ENCODE measurements at places on chromosomes 5 and 9.

- peak; percentile 29 for DNase-seq
These were observed 5.9 kb downstream of the TEX10 start for GRCh38 chr9:100346836-100347235.

DNA sequence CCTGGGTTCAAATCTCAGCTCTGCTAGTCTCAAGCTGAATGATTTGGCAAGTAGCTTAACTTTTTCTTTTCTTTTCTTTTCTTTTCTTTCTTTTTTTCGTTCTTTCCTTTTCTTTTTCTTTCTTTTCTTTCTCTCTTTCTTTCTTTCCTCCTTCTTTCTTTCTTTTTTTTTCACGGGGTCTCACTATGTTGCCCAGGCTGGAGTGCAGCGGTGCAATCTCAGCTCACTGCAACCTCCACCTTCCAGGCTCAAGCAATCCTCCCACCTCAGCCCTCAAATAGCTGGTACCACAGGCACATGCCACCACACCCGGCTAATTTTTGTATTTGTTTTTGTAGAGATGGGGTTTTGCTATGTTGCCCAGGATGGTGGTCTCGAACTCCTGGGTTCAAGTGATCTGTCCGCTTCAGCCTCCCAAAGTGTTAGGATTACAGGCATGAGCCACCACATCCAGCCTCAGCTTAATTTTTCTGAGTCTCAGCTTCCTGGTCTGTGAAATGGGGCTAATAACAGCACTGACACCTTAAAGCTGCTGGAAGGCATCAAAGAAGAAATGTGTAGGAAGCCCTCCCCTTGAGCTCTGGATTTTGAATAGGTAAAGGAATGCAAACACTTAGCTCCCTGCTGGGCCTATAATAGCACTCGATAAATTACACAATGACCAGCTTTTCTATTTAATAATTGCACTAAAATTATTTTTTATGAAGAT lies 17.5 kb upstream of the PPARGC1B start:
- no peak for DNase-seq

GRCh38 chr5:112344540-112344939 lies 74.5 kb downstream of the EPB41L4A start:
- no peak for DNase-seq

DNA sequence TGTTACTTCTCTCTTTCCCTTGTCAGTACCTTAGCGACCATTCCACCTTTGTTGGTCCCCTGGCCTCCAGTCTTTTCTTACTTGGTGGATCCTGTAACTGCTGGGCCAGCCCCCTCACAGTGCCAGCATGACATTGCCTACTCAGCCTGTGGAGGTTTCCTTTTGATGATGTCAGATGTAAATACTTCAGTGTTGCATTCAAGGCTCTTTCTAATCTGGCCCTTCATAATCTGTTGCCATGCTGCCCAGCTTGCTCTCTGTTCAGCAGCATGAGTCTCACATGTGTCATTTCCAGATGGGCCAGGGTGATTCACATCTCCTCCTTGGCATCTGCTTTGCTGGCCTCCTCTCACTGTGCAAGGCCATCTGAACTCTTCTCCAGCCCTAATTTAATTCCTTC lies 57.1 kb downstream of the MAST4 start:
- DNase-seq, result peak; percentile 56

DNA sequence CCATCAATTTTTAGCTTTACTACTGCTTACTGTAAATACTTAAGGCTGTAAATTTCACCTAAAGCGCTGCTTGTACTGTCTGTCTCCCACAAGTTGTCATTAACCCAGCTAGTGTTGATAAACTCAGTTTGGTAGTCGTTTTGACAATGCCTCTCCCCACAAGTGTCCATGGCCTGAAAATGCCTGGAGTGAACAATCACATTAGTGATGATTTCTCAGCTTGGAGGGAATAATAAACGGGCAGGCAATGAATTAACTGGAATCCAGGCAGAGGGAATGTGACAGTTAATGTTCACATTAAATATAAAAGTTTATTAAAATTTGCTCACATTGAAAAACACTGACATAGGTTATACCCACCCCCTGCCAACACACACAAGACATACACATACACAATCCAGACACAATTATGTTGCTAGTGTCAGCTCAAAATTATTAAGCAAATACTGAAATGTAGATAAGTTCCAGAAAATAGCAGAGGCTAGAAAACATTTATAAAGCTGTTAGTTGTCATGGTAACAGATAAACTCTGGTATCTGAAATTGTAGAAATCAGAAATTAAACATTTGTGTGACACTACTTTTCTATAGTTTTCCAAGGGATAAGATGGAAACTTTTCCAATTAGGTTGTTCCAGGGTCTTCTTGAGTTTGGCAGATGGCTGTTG lies 341.9 kb downstream of the DIRAS2 start:
- no peak for DNase-seq

DNA sequence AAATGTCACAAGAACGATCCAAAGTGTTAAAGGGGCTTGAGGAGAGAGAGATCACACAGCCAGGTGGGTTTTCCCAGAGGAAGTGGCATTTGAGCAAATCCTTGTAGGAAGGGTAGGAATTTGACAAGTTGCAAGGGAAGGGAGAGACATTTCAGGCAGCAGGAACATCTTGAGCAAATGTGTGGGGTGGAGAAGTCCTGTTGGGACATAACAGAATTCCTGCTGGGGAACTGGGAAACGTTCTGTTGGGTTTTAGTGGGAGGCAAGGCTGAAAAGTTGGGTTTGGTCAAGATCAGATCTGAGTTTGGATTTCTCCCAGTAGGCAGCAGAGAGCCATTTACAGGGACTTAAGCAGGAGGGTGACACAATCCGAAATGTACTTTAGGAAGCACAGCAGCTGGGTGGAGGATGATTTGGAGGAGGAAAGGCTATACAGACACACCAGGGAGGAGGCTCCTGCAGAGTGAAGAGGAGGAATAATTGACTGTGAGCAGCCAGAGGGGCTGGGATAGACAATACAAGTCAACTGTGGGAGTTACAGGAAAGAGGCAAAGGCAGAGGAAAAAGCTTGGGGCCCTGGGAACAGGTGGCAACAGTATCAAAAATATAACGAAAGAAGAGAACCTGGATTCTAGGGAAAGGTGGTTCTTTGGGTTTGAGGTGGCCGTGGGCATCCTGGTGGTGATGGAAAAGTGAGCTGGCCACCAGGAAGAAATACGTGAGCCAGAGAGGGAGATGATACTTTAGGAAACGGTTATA lies 3.1 kb upstream of the ZSWIM6 start:
- DNase-seq, result no peak

DNA sequence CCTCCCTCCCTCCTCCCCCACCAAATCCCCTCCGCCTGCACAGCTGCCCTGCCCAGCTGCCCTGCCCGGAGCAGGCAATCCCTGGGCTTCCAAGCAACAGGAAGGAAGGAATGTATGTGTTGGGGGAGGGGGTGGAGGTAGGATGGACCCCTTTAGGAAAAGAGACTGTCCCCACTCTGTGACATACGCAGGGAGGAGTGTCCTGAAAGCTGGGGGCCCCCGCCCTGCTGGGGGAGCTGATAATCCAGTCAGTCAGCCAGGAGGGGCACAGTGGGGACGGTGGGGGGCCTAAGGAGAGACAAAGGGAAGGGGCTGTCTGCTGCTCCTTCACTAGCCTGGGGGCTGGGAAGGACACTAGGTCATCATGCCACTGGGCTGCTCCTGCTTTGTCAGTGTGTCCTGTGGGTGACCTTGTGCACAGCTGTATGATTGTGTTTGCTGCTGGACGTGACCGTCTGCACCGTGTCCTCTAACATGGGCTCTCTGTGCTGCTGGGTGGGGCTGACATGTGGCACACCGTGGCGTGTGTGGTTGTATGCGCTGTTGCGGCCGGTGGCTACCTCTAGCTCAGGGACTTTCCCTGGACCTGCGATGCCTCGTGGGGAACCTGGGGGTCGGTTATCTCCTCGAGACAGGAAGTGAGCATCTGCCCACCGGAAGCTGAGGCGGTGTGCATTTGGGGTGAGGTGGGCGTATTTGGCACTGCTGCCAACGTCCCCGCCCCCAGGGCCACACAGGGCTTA lies 3.0 kb downstream of the N4BP3 start:
- no peak for DNase-seq

- DNase-seq, result peak; percentile 82
These were observed 127.9 kb downstream of the PIK3R1 start for GRCh38 chr5:68343421-68343826.

GRCh38 chr9:134607971-134608370 lies 33.6 kb upstream of the COL5A1 start:
- DNase-seq, result peak; percentile 86

DNA sequence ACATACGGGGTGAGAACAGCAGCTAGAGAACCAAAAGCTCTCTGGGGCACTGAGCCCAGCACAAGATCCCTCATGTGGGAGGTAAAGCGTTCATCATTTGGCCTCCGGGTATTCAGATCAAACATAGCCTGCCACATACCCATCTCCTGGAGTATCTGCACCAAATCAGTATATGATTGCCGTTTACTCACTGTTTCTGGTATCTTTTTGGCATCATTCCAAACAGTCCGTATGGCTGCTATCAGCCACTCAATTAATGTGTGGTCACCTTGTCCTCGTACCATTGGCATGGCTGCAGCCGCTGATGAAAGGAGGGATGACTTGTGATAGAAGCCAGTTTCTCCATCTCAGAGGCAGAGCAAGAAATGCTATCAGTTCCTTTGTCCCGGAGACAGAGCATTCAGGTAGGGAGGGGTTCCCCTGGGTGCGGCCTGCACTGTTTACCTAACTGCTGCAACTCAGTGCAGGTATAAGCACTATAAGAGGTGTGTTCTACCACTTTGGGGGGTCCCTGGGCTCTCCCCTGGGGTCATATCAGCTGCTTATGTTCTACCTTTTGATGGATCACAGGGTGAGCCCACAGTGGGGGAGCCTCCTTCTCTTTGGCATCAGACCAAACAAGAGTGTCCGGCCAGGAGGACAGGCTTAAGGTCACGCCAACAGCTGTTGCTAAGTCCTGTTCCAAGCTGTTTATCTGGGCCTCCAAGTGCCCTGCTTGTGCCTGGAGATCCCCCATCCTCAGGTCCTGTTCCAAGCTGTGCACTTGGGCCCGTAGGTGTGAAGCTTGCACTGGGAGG lies 9.4 kb downstream of the DMAC1 start:
- no peak for DNase-seq

GRCh38 chr5:159956074-159956473 lies 39.8 kb downstream of the ADRA1B start:
- DNase-seq, result no peak

- no peak for DNase-seq
These were observed 1.3 kb upstream of the ST8SIA4 start for GRCh38 chr5:100904259-100904861.

- DNase-seq, result peak; percentile 42
These were observed 84.3 kb upstream of the PPP2R2B start for GRCh38 chr5:146962801-146963355.

DNA sequence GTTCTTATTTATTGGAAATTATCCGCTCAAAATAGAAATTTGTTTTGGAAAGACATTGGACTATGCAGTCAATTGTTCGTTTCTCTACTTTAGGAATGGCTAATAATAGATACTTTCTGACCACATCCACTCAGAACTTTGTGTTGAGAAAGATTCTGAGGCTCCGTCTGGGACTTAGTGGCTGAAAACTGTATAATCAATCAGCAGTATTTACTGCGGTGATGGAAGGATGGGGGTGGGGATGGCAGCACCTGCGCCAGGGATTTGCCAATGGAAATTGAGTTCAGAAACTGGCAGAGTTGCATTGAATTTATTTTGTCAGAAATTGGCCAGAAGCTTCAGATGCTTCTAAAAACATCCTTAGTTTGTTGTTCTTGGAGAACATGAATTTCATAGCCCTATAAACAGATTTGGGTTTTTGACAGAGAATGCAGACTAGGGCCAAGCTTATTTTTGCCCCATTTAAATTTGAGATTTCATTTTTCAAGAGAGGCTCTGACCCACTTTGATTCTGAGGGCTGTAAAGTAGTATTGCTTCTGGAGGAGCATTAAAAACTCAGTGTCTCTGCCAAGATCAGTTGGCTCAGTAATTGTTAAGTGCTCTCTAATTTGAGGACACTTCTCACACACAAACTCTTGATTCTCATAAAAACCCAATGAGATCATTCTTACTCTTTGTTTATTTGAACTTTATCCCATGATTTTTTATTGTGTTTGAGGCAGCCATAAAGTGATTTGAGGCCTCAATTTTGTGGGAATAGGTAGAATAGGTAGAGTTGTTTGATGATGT lies 215.1 kb downstream of the CD180 start:
- DNase-seq, result no peak

GRCh38 chr5:54872810-54873209 lies 112.6 kb downstream of the ESM1 start:
- no peak for DNase-seq

DNA sequence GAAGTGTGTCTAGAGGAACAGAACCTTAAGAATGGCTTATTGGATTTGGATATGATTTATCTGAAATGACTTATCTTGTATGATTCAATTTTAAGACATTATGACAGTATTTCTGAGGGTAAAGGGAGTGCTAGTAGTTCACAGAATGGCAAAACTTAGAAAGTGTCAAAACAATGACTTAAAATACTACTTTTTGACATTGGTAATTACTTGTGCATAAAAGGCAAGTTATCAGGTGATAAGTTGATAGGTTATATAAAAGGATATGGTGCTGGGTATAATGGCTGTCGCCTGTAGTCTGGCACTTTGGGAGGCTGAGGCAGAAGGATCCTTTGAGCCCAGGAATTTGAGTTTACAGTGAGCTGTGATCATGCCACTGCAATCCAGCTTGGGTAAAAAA lies 494.4 kb downstream of the CDH9 start:
- no peak for DNase-seq

DNA sequence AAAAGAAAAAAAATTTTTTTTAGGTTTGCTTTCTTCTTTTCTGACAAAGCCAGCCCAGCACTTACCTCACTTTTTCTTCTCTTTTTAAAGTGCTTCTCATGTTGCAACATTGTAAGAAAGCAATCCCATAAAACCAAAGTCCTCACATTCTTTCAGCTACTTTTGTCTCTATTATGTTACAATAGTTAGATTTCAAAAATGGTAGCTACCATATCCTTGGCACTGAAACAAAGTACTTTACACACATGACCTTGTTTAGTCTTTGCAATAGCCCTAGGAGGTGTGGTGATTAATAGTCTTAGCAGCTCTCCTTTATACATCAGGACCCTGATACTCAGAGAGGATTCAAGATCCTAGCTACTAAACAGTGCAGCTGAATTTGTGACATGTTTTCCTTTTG lies 23.5 kb upstream of the CARTPT start:
- peak; percentile 34 for DNase-seq

GRCh38 chr9:3049636-3050035 lies 205.7 kb upstream of the PUM3 start:
- DNase-seq, result peak; percentile 44

DNA sequence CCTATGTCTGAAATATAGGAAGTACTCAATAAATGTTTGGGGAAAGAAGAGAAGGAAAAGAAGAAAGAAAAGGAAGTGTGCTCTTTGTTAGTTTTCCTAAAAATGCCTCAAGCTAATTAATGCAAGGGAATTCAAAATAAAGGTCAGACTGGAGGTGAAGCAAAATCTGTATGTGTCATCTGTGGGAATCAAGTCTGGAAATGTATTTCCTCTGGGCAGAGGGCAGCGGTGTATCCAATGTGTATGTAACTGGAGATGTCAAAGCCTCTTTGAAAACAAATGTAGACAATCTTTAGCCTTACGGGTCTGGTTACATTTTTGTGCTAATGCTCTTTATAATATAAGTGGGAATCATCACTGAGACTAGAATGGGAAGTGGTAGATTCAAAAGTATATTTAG lies 471.4 kb downstream of the MAN2A1 start:
- no peak for DNase-seq

All from fibroblast of upper back skin (primary cell).